ENCODE measurements at places on chromosomes 7 and 10.

- no peak for DNase-seq
Measured at GRCh38 chr10:93379731-93380575, 102.2 kb downstream of the MYOF start.

DNA sequence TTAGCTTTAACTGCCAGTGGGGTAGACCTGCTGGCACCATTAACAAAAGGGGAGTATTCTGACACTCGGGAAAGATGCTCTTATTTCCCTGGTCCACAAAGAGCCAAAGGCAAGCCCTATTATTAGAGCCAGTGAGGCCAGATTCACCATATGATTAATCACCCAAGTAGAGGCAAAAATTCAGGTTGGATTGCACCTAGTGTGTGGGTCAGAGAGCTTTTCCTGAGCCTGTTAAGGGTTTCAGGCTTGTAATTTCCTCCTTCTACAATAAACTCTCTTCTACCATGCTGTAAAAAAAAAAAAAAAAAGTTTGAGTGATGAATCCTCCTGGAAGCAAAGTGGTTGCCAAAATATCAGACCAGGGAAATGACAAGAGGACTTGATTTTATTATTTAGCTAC, 163.5 kb downstream of the MBL2 start:
- DNase-seq = no peak

GRCh38 chr7:94296881-94297280, 97.8 kb upstream of the COL1A2 start:
- no peak for DNase-seq

DNA sequence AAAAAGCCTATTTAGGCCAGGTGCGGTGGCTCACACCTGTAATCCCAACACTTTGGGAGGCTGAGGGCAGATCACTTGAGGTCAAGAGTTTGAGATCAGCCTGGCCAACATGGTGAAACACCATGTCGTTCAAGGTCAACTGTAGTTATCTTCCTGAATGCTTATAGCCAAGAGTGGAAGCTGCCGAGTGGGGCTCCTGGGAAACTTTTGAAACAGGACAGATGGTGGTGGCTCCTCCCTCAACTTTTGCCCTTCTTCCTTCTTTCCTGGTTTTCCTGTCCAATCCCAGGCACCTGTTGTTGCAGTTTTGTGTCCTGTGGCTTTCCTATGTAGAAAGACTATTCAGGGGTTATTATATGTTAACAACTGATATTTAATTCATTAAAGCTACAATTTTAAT, 8.7 kb upstream of the PPIA start:
- DNase-seq = no peak

GRCh38 chr7:99112097-99112496, 31.8 kb downstream of the SMURF1 start:
- DNase-seq = peak; percentile 33

DNA sequence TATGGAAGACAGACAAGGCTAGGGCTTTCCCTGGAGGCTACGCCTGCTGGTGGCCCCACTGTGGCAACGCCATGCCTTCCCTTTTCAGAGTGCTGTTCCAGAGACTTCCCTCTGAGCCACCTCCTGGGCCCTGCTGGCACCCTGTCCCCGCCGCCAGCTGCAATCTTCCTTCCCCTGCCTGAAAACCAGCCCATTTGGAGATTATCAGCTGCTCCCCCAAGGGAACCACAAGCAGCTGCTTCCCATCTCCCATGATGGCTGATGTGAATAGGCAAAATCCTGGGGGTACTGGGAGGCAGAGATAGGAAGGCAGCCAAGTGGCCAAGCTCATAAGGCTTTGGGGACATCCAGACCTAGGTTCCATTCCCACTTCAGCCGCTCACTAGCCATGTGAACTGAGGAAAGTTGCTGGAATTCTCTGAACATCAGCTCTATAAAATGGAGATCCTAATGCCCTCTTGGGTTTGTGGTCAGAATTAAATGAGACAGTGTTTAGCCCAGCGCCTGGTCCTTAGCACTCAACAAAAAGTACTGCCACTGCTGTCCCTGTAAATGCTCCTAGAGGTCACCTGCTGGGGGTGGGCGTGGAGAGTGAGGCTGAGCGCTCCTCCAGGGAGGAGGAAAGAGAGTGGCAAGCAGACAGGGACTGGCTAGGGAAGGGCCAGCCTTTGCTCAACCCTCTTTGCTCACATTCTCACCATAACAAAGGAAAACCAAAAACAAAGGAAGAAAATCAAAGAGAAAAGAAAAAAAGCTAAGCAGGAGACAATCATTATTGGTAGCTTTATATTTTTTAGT, 5.9 kb downstream of the TSPAN33 start:
- DNase-seq = no peak

- DNase-seq = no peak
Measured at GRCh38 chr10:37952926-37953325, 23.5 kb downstream of the ZNF25 start.

DNA sequence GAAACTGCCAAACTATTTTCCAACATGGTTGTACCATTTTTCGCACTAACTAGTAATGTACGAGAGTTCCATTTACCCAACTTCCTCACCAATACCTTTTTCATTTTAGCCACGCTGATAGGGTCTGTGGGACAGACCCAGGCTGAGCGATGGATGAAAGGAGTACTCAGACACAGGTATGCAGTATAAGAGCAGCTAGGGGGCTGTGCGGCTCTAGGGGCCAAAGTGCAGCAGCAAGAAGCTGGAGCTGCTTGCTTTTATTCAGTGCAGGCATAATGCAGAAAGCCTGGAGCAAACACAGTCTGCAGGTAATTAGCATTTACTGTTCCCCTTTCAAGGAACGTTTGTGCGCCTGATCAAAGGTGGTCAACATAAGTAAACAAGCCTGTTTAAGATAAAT, 21.0 kb downstream of the UCMA start:
- DNase-seq = no peak

DNA sequence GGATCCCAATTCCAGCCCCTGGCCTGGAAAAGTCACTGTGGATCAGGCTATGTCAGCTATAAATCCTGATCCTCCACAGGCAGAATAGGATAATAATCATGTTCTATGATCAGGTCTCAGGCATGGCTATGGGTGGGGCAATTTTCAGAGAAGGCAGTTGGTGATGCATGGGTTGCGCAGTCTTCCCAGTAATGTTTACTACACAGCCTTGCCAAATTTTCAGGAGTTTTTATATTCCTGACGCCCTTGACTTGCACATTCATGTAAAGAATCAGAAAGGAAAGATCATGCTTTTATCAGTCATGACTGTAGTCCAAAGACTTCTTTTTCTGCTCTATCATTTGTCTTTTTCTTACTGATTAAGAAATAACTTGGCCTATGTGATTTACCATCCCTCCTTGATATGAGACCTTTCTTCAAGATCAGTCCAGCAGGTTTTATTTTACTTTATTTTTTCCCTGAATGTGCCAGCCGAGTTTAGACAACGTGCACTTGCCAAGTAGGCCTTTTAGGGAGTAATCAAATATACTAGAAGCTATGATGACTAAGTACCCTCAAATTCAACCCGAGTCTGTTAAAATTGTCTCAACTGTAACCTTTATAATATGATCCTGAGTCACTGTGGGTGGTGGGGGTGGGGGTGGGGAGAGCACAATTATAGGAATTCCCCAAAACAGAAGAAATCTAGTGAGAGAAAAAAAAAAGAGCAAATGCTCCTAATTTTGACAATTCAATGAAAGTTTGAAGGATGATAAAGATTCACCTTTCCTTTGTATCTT, 31.9 kb downstream of the ARL4A start:
- no peak for DNase-seq

DNA sequence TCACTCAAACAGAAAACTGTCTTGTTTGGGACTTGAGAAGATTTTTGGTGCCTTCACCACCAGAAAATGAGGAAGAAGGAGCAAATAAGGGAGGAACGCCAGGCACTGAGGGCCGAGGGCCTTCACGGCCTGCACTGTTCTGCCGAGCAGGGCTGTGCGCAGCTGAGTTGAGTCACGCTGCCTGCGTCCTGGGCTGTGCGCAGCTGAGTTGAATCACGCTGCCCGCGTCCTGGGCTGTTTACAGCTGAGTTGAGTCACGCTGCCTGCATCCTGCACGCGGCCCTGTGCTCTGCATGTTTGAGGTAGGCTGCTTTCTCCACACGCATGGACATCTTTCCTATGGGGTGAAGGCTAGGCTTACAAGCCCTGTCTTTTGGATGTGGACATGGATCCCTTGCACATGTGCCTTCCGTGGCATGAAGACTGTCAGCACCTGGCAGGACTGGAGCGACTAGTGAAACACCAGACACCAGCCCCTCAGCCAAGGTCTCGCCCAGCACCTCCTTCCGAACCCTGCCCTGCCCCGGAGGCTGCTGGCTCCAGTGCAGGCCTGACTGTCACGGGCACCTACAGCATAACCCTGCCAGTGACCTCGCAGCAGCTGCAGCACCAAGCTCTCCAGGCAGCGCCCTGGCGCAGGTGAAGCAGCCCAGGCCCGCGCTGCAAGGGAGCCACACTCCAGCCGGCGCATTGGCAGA, 96.7 kb downstream of the HTR5A start:
- no peak for DNase-seq

DNA sequence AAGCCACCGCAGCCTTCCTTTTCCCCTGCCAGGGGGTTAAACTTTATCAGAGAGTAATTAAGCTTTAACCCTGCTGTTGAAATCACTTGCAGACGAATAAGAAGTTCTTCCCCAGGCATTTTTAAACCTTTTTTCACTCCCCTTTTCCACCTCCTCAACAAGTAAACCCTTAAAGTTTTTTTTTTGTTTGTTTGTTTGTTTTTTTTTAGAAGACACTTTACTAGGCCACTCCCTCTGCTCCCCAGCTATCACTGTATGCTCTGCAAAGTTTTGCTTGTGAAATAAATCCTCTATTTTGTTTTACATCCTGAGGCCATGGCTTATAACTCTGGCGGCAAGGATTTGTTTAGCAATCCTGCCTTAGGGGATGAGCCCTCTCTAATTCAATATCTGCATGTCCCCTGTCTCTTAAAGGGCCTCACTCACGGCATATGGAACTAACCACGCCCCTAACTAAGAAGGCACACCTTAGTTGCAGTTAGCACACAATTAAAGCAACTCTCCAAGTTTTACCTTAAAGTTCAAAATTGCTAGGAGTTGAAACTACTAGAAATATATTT, 1354.7 kb upstream of the LRRTM3 start:
- DNase-seq = no peak

GRCh38 chr10:36882781-36883180, 242.6 kb upstream of the ANKRD30A start:
- DNase-seq = no peak

- DNase-seq = peak; percentile 54
Measured at GRCh38 chr10:95758351-95759025, 2.5 kb downstream of the ENTPD1 start.

- no peak for DNase-seq
Measured at GRCh38 chr7:7647495-7648036, 7.0 kb downstream of the UMAD1 start.

- no peak for DNase-seq
Measured at GRCh38 chr7:128906001-128906765, 4.3 kb downstream of the KCP start.

- peak; percentile 30 for DNase-seq
Measured at GRCh38 chr10:7243873-7244272, 167.0 kb downstream of the SFMBT2 start.

- DNase-seq = no peak
Measured at GRCh38 chr7:79806161-79806734, 328.4 kb upstream of the GNAI1 start.

- no peak for DNase-seq
Measured at GRCh38 chr7:158657189-158657746, 47.3 kb downstream of the NCAPG2 start.

GRCh38 chr7:74059681-74060588, 23.7 kb upstream of the LIMK1 start:
- DNase-seq = no peak

DNA sequence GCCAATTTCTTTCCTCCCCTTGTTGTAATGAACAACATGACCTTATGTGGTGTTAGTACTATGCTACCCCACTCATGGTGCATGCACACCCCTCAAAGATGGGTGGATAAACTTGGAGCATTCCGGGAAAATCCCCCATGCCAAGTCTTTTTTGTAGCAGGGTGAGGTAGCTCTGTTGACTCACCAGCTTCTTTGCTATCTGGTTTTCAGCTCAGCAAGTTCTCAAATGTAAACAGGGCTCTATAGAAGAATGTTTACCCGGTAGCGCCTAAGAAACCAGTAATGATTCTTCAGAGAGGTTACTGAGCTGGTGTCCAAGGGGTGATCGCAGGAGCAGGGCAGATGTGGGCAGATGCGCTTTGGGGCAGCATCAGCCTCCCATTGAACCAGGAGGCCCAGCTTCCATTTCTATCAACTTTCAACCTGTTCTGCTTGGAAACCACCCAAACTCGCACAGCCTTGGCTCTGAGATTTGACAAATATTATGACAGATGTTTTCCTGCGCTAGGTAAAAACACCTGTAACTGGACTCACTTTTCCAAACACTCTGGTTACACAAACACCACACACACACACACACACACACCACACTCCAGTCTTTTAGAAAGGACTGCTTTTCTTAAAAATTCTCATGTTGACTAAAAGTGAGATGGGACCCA, 87.8 kb downstream of the ZRANB1 start:
- no peak for DNase-seq

All from B cell (primary cell).